Muscle of arm (tissue), 14 donors: ENCODE measurements at places on chromosomes 6 and 20. TPM values are rescaled to one million over a fixed set of nuclear protein-coding genes. Genes with fewer than 3 reads are reported as not detected.

The IGF2R gene
- 103 TPM for polyA plus RNA-seq

The TBP gene
- 18.2 TPM for polyA plus RNA-seq

The NT5E gene
- 29.6 TPM for polyA plus RNA-seq

The ZNF831 gene
- polyA plus RNA-seq = 0.29 TPM

The SPEF1 gene
- polyA plus RNA-seq = not detected

The DLL1 gene
- 16.3 TPM for polyA plus RNA-seq

The LGSN gene
- 7.7 TPM for polyA plus RNA-seq

The MEI4 gene
- 0.04 TPM for polyA plus RNA-seq

The GJA10 gene
- polyA plus RNA-seq = not detected

The HLA-DPA1 gene
- polyA plus RNA-seq = 10.8 TPM

The CALHM5 gene
- polyA plus RNA-seq = 3.2 TPM

The GTSF1L gene
- polyA plus RNA-seq = not detected

The CD40 gene
- 5.0 TPM for polyA plus RNA-seq

The CSNK2A1 gene
- polyA plus RNA-seq = 154 TPM

The SEC63 gene
- polyA plus RNA-seq = 91.1 TPM

The TSHZ2 gene
- 36.9 TPM for polyA plus RNA-seq

The RAMACL gene
- polyA plus RNA-seq = 0.28 TPM
